ENCODE measurements at places on chromosomes 12 and 14. TPM values are rescaled to one million over a fixed set of nuclear protein-coding genes. Genes with fewer than 3 reads are reported as not detected.

The GNG2 gene
- 260 TPM for total RNA-seq

The RNASE2 gene
- not detected for total RNA-seq

The COPS7A gene
- 36.8 TPM for total RNA-seq

GRCh38 chr12:117022465-117022864 lies 76.8 kb downstream of the TESC start:
- H3K27me3 ChIP-seq, result no peaks in the 10 kb centered on the region
- H3K27ac ChIP-seq, result no peak overlapping the region
- peaks cover 1% of the 10 kb centered on the region for H3K4me1 ChIP-seq
- DNase-seq, result no peak

DNA sequence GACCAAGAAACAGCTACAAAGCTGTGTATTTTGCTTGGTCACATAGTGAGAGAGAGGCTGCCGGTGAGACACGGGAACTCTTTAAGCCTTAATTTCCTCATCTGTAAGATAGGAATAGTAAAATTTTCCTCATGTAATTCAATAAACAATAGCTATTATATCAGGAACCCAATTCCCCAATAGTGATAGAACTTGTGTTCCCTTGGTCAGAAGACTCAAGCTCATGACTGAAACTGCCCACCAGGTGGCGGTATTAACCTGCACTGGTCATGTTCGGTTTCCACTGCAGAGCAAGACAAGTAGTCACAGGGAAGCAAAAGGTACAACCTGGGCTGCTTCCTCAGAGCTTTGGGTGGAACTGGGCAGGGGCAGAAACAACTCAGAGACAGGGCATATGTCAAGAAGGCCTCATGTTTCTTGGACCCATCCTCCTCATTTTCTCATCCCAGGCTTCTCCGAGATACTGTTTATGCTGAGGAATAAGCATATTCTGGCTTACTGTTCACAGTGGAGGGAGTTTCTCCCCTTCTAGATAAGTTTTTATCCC lies 4.2 kb upstream of the AJUBA start:
- no peak overlapping the region for H3K4me3 ChIP-seq
- no peaks in the 10 kb centered on the region for H3K4me1 ChIP-seq
- DNase-seq, result peak; percentile 94
- H3K36me3 ChIP-seq, result no peaks in the 10 kb centered on the region
